ENCODE measurements at places on chromosomes 2 and 18.

DNA sequence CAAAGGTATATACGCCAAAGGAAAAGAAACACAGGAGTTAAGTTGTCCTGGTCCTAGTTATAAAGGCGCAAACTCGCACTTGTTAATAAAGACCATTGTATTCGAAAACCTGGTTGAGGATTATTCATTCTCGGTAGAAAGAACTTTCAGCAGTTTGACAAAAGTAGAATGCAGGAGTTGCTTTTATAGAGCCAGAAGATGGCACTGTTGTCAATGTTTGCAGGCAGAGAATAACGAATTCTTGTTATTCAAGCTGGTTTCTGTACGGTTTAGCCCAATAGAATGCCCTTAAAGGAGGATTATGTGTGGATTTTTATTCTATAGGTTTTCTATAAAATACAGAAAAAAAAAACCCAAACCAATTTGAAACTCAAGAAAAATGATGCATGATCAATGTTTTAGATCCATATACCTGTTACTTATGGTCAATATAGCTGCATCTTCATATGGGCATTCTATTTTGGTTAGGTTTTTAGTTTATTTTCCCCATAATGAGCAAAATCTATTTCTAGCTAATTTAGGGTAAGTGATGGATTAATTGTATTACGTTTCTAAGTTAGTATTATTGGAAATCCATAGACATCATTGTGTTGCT, 510.3 kb downstream of the PLCL1 start:
- no peak for DNase-seq

DNA sequence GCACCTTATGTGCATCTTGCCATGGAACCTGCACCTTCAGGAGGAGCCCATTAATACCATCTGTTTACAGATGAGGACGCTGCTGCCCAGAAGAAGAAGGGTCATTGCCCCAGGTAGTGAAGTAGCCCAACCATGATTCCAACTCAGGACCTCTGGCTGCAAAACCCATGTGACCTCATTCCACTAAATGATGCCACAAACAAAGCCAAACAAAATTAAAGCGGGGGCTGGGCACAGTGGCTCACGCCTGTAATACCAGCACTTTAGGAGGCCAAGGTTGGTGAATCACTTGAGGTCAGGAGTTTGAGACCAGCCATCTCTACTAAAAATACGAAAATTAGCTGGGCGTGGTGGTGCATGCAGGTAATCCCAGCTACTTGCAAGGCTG, 202.1 kb downstream of the EIPR1 start:
- no peak for DNase-seq

DNA sequence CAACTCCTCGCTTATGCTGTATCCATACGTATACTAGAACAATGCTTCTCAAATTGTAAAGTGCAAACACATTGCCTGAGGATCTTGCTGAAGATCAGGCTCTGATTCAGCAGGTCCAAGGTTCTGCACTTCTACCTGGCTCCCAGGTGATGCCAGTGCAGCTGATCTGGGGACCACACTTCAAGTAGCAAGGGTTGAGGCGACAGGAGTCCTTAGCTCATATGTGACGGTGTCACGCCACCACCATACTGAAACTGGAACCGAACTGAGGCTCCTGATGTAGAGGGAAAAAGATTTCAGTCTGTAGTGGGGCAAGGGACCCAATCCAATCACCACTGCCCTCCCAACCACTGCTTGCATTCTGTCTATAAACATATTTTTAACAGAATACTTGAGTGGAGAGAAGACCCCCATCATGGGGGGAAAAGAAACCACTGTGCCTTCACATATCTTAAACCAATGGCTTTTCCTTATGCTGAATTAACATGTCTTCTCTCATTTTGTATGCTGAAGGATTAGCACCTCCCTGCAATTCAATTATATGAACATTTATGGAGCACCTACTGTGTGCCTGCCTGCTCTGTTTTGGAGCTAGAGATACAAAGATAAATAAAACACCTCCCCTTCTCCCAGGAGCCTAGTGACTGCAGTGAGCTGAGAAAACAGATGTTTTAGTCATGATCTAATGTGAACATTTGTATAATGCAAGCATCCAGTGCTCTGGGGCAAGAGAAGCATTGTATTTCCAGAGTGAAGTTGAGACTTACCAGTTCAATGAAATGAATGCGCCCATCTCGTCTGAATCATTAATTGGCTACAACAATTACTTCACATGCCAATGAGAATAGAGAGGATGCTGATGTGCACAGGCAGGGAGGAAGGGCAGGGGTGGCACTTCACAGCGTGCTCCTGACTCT, 6.6 kb upstream of the ASAP2 start:
- no peak for DNase-seq

DNA sequence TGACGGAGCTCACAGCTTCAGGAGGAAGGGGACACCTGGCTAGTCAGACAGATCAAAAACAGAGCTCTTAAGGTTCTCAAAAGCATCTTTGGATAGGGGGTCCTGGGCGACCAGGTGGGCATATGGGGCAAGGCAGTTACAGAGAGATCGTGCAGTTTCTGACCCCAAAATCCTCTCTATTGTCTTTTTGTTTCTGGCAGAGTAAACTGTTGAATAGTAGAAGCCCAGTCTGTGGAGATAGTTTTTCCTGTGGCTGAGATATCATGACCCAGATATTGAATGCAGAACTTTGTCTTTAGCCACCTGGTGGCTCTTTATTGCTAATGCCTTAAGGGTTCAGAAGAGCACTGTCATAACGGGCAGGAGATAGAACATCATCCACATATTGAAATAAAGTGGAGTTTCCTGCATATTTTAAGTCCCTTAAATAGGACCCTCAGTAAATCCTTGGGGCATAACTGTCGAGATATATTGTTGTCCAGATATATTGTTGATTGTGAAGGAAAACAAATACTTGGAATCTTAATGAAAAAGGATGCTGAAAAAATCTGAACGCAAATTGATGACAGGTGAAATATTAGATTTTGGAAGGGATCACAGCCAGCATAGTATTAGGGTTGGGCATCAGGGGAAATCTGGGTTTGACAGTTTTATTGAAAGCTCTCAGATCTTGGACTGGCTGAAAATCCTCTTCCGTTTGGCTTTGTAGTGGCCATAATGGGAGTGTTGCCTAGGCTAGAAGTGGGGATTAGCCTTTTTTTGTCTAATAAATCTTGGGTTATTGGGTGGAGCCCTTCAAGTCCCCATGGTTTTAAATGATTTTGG, 14.1 kb upstream of the ZDBF2 start:
- DNase-seq: no peak

GRCh38 chr2:29811378-29811777, 110.0 kb downstream of the ALK start:
- DNase-seq: no peak

GRCh38 chr2:209681201-209681735, 90.4 kb upstream of the UNC80 start:
- DNase-seq: no peak

GRCh38 chr2:9961013-9961412, 9.5 kb downstream of the GRHL1 start:
- no peak for DNase-seq

Measured in stimulated activated CD8-positive, alpha-beta memory T cell treated with anti-CD3 and anti-CD28 coated beads, Interleukin-7, amount 100 ng/mL, for 1 hour (primary cell).